Fibroblast of the conjunctiva (primary cell): ENCODE measurements at places on chromosomes 16 and 17.

DNA sequence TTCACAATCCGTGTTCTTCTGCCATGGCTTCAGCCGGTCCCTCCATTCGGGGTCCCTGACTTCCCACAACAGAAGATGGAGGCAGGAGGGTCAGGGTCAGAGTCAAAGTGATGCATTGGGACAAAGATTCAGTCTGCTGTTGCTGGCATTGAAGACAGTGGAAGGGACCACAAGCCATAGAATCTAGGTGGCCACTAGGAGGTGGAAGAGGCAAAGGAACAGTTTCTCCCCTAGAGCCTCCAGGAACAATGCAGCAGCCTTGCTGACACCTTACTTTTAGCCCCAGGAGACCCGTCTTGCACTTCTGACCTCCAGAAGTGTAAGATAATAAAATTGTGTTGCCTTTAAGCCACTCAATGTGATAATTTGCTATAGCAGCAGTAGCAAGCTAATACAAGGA lies 55.9 kb downstream of the MFSD11 start:
- DNase-seq: no peak

- no peak for DNase-seq
Observed at GRCh38 chr16:87705771-87706277, 60.0 kb downstream of the KLHDC4 start.

DNA sequence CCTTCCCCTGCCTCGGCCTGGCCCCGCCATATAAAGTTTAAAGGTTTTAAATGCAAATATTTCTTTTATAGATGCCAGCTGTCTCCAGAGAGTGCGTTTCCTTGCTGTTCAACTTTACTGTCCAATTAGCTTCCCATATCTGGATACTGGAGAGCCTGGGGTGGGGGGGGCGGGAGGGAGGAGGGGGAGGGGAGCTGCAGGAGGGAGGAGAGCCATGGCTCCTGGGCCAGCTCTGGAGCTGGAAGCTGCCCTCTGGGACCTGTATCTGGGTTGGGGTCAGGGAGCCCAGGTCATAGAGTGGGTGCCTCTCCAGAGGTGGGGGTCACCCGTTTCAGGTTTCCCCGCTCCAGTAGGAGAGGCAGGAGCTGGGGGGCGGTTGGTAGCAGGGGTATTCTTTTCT lies 6.2 kb upstream of the GSE1 start:
- no peak for DNase-seq

GRCh38 chr17:49817993-49818392 lies 29.5 kb downstream of the KAT7 start:
- DNase-seq: no peak

- no peak for DNase-seq
Observed at GRCh38 chr17:69302682-69303081, 24.3 kb downstream of the ABCA5 start.

- no peak for DNase-seq
Observed at GRCh38 chr17:74192950-74193781, 10.3 kb upstream of the RPL38 start.

DNA sequence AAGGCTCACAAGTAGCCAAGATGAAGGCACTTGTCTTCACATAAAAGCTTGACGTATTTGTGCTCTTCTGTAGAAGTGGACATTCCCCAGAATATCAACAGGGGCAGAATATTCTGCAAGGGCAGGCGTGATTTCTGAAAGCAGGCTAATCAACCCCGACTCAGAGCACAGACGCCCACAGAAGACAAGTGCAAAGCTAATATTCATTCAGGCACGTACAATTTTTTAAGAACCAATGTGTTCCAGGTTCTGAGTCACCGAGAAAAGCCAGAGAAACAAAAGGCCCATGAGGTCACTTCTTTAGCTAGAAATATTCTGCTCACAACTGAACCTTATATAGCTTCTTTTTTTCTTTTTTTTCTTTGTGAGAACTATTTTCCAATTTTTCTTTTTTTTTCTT lies 121.6 kb downstream of the DNAH9 start:
- DNase-seq: no peak

GRCh38 chr16:54030451-54030850 lies 256.1 kb downstream of the IRX3 start:
- DNase-seq: no peak

DNA sequence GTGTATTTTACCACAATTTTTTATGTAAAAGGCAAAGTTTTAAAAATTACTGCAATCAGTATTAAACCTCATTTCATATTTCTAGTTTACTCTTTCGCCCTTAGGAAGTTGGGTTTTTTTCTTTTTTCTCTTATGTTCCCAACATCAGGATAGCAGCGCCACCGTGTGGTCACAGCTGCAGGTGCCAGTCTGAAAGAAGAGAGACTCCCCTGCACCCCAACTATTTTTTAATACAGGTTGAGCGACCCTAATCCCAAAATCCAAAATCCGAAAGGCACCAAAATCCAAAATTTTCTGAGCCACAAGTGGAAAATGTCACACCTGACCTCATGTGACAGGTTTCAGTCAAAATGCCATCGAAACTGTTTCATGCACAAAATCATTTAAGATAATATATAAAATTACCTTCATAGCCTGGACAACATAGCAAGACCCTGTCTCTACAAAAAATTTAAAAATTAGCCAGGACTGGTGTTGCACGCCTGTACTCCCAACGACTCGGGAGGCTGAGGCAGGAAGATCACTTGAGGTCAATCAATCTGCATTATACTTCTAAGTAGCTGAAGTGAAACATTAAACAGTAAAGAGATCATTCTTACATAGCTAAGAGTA lies 21.8 kb upstream of the ASGR2 start:
- DNase-seq: peak; percentile 55

GRCh38 chr16:55703003-55704001 lies 47.5 kb downstream of the SLC6A2 start:
- peak; percentile 63 for DNase-seq
